ENCODE measurements at places on chromosomes 2 and 18. TPM values are rescaled to one million over a fixed set of nuclear protein-coding genes. Genes with fewer than 3 reads are reported as not detected.

GALR1 gene
- total RNA-seq, result under 0.01 TPM

DNA sequence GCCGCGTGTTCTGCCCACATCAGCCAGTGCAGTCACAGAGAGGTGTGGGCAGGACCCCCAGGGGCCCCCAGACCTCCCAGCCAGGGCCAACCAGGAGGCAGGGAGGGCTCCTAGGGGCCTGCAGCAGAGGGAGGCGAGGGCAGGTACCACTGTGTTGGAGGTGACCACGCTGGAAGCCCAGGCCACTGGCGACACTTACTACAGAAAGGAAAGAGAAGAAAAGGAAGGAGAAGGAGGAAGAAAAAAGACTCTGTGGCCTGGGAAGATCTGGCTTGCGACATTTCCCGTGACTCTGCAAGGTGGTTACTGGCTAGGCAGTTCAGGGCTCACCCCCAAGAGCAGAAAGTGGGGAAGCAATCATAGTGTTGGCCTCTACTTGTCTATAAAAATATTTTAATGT, 98.1 kb upstream of the BCL2L11 start:
- DNase-seq, result no peak

RAB6C gene
- 0.41 TPM for total RNA-seq

- DNase-seq, result peak; percentile 88
Observed at GRCh38 chr2:84905181-84906107, at the start of gene TMSB10. Gene TMSB10 (plus strand): TSS chr2:84905656.

DNA sequence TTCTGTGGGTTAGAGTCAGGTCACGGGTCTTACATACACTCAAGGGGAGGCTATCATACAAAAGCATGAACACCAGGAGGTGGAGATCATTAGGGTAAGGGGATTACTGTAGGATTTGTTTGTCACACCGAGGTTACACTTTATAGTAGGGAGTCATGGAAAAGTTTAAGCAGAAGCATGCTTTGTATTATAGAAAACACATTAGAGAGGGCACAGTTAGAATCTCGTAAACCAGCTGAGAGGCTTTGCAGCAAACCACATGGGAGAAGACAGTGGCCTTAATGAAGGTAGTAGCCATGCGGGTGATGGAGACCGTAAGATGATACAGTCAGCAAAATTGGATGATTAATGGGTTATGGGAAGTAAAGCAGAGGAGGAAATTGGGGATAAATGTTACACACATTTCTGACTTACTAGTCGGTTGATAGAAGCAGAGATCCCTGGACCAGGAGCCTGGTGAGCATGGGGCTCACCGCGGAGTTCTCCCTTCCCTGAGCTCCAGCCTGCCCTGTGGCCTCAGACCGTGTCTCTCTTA, 75.6 kb downstream of the MAPRE2 start:
- no peak for DNase-seq

APOB gene
- 0.41 TPM for total RNA-seq

DNA sequence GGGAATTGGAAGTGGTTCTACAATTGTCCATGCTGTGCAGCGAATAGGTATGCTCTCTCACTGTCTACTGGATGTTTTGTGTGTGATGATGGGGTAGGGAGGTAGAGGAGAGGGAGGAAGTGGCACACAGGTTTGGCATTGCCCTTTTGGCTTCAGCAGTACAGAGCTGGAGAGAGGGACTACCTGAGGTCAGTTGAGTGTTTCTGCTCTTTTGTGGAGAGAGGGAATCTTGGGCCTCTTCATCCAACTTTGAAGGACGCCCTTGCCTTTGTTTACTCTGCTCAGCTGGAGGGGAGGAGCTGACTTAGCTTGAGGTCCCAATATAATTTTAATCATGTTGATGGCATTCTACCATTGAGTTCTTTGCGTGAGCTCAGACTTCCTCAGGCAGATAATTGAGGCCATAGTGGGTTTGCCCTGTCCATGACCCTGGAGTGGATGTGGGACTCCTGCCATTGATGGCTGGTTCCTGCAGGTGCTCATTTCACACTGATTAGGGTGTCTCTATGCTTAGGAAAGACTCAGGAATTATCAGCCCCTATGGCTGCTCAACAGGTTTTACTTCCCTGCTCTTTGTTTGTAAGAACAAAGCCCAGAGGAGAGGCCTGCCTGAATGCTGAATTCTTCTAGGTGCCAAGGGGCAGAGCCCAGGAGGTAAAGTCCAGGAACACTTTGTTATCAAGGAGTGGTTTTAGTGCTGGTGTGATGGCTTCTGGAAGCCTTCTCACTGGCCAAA, 7.2 kb downstream of the RPIA start:
- no peak for DNase-seq

GRCh38 chr2:230974096-230974913, 21.6 kb upstream of the SPATA3 start:
- no peak for DNase-seq

RIT2 gene
- 29.3 TPM for total RNA-seq

- DNase-seq, result no peak
Observed at GRCh38 chr2:236214376-236214995, 46.3 kb upstream of the GBX2 start.

DNA sequence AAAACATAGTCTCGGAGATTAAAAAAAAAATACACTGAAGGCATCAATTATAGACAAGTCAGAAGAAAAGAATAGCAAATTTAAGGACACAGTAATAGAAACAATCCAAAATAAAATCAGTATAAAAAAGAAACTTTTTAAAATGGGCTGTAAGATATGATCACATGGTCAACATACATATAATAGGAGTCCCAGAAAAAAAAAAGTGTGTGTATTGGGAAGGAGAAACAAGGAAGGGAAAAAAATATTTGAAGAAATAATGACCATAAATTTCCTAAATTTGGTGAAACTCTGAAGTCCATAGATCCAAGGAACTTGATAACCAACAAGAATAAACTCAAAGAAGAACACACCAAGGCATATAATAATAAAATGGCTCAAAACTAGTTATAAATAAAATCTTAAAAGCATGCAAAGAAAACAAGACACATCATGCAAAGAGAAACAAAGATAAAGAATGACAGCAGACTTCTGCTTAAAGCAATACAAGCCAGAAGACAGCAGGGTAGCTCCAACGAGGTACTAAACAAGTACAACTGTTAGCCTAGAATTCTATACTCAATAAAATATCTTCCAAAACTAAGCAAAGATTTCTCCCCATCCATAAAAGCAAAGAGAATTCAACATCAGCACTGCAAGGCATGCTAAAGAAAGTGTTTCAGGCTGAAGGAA, 115.1 kb downstream of the NBAS start:
- DNase-seq, result no peak

- DNase-seq, result no peak
Observed at GRCh38 chr18:64287926-64288325, 139.0 kb upstream of the LINC00305 start.

UGT1A4 gene
- total RNA-seq, result not detected

Measured in frontal cortex (tissue), 4 donors.